ENCODE measurements at places on chromosomes 1 and 21. TPM values are rescaled to one million over a fixed set of nuclear protein-coding genes. Genes with fewer than 3 reads are reported as not detected.

GRCh38 chr1:183027791-183028190, 4.6 kb downstream of the LAMC1 start:
- no peak overlapping the region for H3K4me3 ChIP-seq
- peaks cover 13% of the 10 kb centered on the region for H3K4me1 ChIP-seq
- no peaks in the 10 kb centered on the region for H3K36me3 ChIP-seq
- H3K27me3 ChIP-seq, result peaks cover 65% of the 10 kb centered on the region
- DNase-seq, result no peak

GRCh38 chr21:32545948-32546441, 39.3 kb downstream of the TCP10L start:
- no peak overlapping the region for H3K4me3 ChIP-seq
- no peaks in the 10 kb centered on the region for H3K27me3 ChIP-seq
- DNase-seq, result no peak
- H3K27ac ChIP-seq, result no peak overlapping the region

DNA sequence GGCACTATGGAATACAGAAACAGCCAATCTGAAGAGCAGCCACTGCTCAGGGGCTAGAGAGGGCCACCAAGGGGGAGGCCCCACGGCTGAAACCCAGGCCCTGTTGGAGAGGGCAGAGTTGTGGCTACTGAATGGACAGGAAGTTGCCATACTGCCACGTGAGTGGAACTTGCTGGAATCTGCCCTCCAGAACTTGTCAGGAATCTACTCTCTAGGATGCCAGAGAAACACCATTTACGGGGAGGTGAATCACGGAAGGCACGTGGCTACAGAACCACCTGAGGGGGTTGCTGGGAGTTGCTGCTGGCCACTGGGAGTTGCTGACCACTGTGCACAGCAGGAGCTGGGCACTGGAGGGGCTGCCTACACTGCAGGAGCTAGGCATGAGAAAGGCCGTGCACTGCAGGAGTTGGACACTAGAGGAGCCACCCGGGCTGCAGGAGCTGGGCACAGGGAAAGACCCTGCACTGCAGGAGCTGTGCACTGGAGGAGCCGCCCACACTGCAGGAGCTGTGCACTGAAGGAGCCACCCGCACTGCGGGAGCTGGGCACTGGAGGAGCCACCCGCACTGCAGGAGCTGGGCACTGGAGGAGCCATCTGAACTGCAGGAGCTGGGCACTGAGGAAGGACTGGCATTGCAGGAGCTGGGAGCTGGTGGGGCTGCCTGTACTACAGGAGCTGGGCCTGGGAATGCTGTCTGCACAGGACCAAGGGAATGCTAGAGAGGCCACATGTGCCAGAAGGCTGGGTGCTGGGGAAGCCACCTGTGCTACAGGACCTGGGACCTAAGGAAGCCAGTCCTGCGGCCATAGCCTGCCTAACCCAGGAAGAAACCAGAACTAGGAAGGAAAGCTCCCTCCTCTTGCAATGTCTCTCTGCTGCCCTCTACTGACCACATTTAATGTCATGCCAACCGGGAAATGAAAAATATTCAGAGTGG, 343.4 kb downstream of the MATN1 start:
- peaks cover 2% of the 10 kb centered on the region for H3K4me1 ChIP-seq
- no peak overlapping the region for H3K4me3 ChIP-seq
- peaks cover 17% of the 10 kb centered on the region for H3K27me3 ChIP-seq
- peak; percentile 56 for DNase-seq
- H3K36me3 ChIP-seq, result no peaks in the 10 kb centered on the region

GRCh38 chr1:169572187-169572586, 14.1 kb downstream of the F5 start:
- H3K27ac ChIP-seq, result no peak overlapping the region
- DNase-seq, result no peak
- H3K27me3 ChIP-seq, result no peaks in the 10 kb centered on the region
- H3K4me3 ChIP-seq, result no peak overlapping the region
- H3K4me1 ChIP-seq, result peaks cover 2% of the 10 kb centered on the region

- peaks cover 4% of the 10 kb centered on the region for H3K4me1 ChIP-seq
- H3K4me3 ChIP-seq, result no peak overlapping the region
- H3K27ac ChIP-seq, result no peak overlapping the region
- H3K27me3 ChIP-seq, result peaks cover 6% of the 10 kb centered on the region
- peak; percentile 16 for DNase-seq
Measured at GRCh38 chr21:37582590-37582989, 216.0 kb downstream of the DYRK1A start.

GRCh38 chr1:220786337-220787068, at the start of gene MTARC1:
TSS of gene MTARC1 (plus strand) at chr1:220786913. CDS start at chr1:220786945, 32 bp downstream.
- H3K27me3 ChIP-seq, result peaks cover 31% of the 10 kb centered on the region
- no peaks in the 10 kb centered on the region for H3K4me1 ChIP-seq
- DNase-seq, result no peak
- H3K4me3 ChIP-seq, result no peak within 1 kb of the TSS
- no peaks in the 10 kb centered on the region for H3K36me3 ChIP-seq

GRCh38 chr21:29238053-29238966, 60.4 kb upstream of the BACH1 start:
- H3K27ac ChIP-seq, result no peak overlapping the region
- no peak for DNase-seq
- no peak overlapping the region for H3K4me3 ChIP-seq
- peaks cover 19% of the 10 kb centered on the region for H3K4me1 ChIP-seq
- no peaks in the 10 kb centered on the region for H3K36me3 ChIP-seq
- peaks cover 5% of the 10 kb centered on the region for H3K27me3 ChIP-seq

- peaks cover 14% of the 10 kb centered on the region for H3K4me1 ChIP-seq
- H3K36me3 ChIP-seq, result no peaks in the 10 kb centered on the region
- no peak overlapping the region for H3K4me3 ChIP-seq
- DNase-seq, result no peak
- no peak overlapping the region for H3K27ac ChIP-seq
Measured at GRCh38 chr1:223177681-223178080, 34.6 kb upstream of the TLR5 start.

DNA sequence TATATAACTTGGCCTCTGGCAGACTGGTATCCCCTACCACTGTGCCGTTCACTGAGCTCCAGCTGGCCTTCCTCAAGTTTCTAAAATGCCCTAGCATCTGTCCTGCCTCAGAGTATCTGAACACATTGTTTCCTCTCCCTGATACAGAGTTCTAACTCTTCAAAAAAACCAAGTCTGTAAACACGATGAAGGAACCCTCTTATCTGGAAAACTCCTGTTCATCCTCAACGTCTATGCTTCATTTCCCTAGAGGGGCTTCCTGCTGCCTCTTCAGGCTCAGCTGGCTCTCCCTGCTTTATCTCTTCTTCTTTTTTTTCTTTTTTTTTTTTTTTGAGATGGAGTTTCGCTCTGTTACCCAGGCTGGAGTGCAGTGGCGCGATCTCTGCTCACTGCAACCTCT, 5.6 kb downstream of the BSDC1 start:
- H3K36me3 ChIP-seq, result peaks cover 11% of the 10 kb centered on the region
- no peak overlapping the region for H3K27ac ChIP-seq
- DNase-seq, result no peak

GRCh38 chr21:38527737-38528136, 29.5 kb upstream of the ERG start:
- no peak for DNase-seq
- peaks cover 6% of the 10 kb centered on the region for H3K4me1 ChIP-seq

DNA sequence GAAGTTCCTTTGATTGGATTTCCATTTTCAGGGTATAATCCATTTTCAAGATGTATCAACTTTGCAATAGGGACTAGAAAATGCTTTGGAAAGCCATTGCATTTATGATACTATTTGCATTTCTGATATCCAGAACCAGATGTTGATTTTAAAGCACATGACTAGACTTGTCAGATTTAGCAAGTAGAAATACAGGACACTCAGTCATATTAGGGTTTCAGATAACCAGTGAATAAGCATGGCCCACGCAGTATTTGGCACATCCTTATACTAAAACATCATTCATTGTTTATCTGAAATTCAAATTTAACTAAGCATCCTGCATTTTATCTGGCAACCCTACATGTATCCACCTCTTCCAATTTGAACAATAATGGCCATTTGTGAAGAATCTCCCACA, 113.3 kb upstream of the DPT start:
- DNase-seq, result no peak
- no peaks in the 10 kb centered on the region for H3K4me1 ChIP-seq
- H3K4me3 ChIP-seq, result no peak overlapping the region
- no peaks in the 10 kb centered on the region for H3K36me3 ChIP-seq
- peaks cover 5% of the 10 kb centered on the region for H3K27me3 ChIP-seq
- no peak overlapping the region for H3K27ac ChIP-seq

GRCh38 chr1:30400507-30400906, 322.9 kb downstream of the MATN1 start:
- no peaks in the 10 kb centered on the region for H3K4me1 ChIP-seq
- H3K4me3 ChIP-seq, result no peak overlapping the region
- no peak overlapping the region for H3K27ac ChIP-seq
- H3K36me3 ChIP-seq, result no peaks in the 10 kb centered on the region

GRCh38 chr1:151584278-151584677, 27.6 kb upstream of the SNX27 start:
- no peaks in the 10 kb centered on the region for H3K36me3 ChIP-seq
- no peak for DNase-seq
- no peak overlapping the region for H3K27ac ChIP-seq
- no peak overlapping the region for H3K4me3 ChIP-seq
- no peaks in the 10 kb centered on the region for H3K4me1 ChIP-seq

GRCh38 chr21:39763272-39763970, 18.4 kb downstream of the IGSF5 start:
- H3K27me3 ChIP-seq, result no peaks in the 10 kb centered on the region
- H3K4me3 ChIP-seq, result no peak overlapping the region
- H3K36me3 ChIP-seq, result no peaks in the 10 kb centered on the region

DNA sequence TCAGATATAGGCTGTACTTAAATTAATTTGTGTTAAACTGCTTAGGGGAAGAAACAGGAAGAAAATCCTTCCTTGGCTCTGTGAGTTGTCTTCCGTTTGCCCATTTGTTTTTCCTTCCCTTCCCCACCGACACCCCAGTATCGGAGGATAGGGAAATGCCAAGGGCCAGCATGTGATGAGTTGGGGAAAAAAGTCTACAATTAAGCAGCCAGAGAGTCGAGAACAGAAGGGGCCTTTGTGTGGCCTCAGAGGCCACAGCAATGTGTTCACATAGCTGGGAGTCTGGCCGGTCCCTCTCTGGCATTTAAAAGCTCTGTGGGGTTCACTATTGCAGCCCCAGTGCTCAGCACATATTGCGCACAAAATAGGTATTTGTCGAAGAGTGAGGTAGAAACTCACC, 489.3 kb downstream of the MATN1 start:
- H3K4me3 ChIP-seq, result no peak overlapping the region
- H3K36me3 ChIP-seq, result no peaks in the 10 kb centered on the region
- no peak for DNase-seq
- H3K27ac ChIP-seq, result no peak overlapping the region
- no peaks in the 10 kb centered on the region for H3K4me1 ChIP-seq

- no peaks in the 10 kb centered on the region for H3K4me1 ChIP-seq
- no peak for DNase-seq
- H3K4me3 ChIP-seq, result no peak overlapping the region
- peaks cover 20% of the 10 kb centered on the region for H3K27me3 ChIP-seq
- H3K27ac ChIP-seq, result no peak overlapping the region
- H3K36me3 ChIP-seq, result no peaks in the 10 kb centered on the region
Measured at GRCh38 chr1:94254073-94254810, 16.9 kb upstream of the ARHGAP29 start.

- H3K4me1 ChIP-seq, result peaks cover 3% of the 10 kb centered on the region
- no peak overlapping the region for H3K27ac ChIP-seq
- peaks cover 3% of the 10 kb centered on the region for H3K27me3 ChIP-seq
- H3K36me3 ChIP-seq, result no peaks in the 10 kb centered on the region
- H3K4me3 ChIP-seq, result no peak overlapping the region
Measured at GRCh38 chr1:114100148-114100547, 53.5 kb downstream of the SYT6 start.

- no peak overlapping the region for H3K4me3 ChIP-seq
- no peaks in the 10 kb centered on the region for H3K36me3 ChIP-seq
- DNase-seq, result no peak
- H3K4me1 ChIP-seq, result no peaks in the 10 kb centered on the region
Measured at GRCh38 chr1:3221112-3222041, 152.4 kb downstream of the PRDM16 start.

GRCh38 chr1:224329484-224329841, 509 bp downstream of the NVL start:
- H3K4me1 ChIP-seq, result peaks cover 40% of the 10 kb centered on the region
- H3K4me3 ChIP-seq, result peak overlapping the region; percentile 88
- H3K36me3 ChIP-seq, result peaks cover 5% of the 10 kb centered on the region
- H3K27me3 ChIP-seq, result no peaks in the 10 kb centered on the region

DNA sequence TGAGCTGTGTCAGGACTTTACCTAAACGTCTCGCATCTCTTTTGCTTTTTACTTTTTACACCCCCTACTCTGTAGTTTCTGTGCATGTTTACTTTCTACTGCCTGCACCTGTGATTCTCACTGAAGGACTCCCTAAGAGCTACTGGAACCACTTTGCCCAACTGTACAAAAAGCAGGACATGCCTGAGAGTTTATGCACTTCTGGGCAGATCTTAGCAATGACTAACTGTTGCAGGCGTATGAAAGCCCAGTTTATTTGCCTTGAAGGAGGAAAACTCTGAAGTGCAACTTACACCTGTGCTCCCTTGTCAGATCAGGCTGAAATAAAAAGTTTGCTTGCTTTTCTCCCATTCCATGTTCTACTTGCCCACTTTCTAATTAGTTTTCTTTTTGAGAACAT, 467.0 kb upstream of the USP24 start:
- no peak overlapping the region for H3K27ac ChIP-seq
- peaks cover 12% of the 10 kb centered on the region for H3K27me3 ChIP-seq
- no peak for DNase-seq
- no peaks in the 10 kb centered on the region for H3K4me1 ChIP-seq

GRCh38 chr1:218669431-218669830, 324.3 kb downstream of the TGFB2 start:
- H3K27me3 ChIP-seq, result no peaks in the 10 kb centered on the region
- H3K27ac ChIP-seq, result no peak overlapping the region
- DNase-seq, result no peak
- no peaks in the 10 kb centered on the region for H3K36me3 ChIP-seq
- H3K4me1 ChIP-seq, result no peaks in the 10 kb centered on the region
- H3K4me3 ChIP-seq, result no peak overlapping the region

GPR52 gene
- total RNA-seq, result 0.97 TPM

LCE1C gene
- total RNA-seq, result not detected

NOS1AP gene
- 0.18 TPM for total RNA-seq

NPPA gene
- total RNA-seq, result not detected

CBR1 gene
- 43.2 TPM for total RNA-seq

IL10 gene
- total RNA-seq, result 0.32 TPM

NUP210L gene
- 0.07 TPM for total RNA-seq
